Common myeloid progenitor, CD34-positive (primary cell): ENCODE measurements at places on chromosomes 3 and 15.

DNA sequence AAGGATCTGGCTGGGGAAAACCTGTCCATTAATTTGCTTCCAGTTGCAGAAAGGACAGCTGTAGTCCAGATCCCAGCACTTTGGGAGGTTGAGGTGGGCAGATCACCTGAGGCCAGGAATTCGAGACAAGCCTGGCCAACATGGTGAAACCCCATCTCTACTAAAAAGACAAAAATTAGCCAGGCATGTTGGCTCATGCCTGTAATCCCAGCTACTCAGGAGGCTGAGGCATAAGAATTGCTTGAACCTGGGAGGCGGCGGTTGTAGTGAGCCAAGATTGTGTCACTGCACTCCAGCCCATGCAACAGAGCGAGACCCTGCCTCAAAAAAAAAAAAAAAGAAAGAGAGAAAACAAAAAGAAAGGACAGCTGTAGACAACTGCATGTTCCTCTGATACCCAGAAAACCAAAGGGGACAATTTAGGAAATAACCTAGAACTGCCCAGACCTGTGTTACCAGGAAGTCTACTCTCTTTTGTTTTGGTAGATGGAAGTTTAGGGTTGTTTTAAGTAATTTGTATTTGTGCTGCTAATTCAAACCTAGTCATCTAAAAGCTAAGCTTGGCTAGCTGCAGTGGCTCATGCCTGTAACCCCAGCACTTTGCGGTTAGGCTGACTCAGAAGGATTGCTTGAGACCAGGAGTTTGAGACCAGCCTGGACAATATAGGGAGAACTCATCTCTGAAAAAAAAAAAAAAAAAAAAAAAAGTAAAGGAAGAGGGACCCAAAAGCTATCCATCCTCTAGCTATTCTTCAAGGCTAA is 22.7 kb downstream of the EXD1 start:
- no peak overlapping the region for H3K4me3 ChIP-seq
- no peaks in the 10 kb centered on the region for H3K36me3 ChIP-seq
- no peaks in the 10 kb centered on the region for H3K4me1 ChIP-seq
- H3K27me3 ChIP-seq: no peaks in the 10 kb centered on the region
- H3K27ac ChIP-seq: no peak overlapping the region
- DNase-seq: no peak

DNA sequence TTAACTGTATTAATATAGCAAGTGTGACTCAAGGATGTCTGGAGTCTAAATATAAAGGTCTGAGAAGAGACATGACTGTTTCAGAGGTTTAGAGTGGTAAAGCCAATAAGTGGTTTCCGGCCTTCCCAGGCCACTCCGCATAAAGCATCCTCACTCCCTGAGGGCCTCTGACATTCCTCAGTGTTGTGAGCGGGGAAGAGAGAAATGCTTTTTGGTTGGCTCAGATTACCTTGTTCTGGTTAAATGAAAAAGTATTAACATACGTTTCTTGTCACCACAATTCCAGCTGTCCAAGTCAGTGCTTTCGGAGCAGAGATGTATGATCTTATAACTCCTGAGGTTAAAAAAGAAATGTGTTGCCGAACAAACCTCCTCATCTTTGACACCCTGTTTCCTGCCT is 103.8 kb downstream of the RBMS3 start:
- no peak overlapping the region for H3K4me3 ChIP-seq
- H3K27me3 ChIP-seq: no peaks in the 10 kb centered on the region
- no peak for DNase-seq
- no peaks in the 10 kb centered on the region for H3K36me3 ChIP-seq
- no peak overlapping the region for H3K27ac ChIP-seq

- H3K4me3 ChIP-seq: no peak overlapping the region
- H3K27me3 ChIP-seq: no peaks in the 10 kb centered on the region
- DNase-seq: no peak
These were observed 202.5 kb upstream of the PDZRN3 start for GRCh38 chr3:73827204-73827603.

GRCh38 chr3:183629546-183630301 is 5.7 kb upstream of the KLHL24 start:
- no peaks in the 10 kb centered on the region for H3K27me3 ChIP-seq
- H3K36me3 ChIP-seq: no peaks in the 10 kb centered on the region
